ENCODE measurements at places on chromosomes 2 and 18. TPM values are rescaled to one million over a fixed set of nuclear protein-coding genes. Genes with fewer than 3 reads are reported as not detected.

GCG gene
- total RNA-seq, result not detected

TIA1 gene
- total RNA-seq, result 56.7 TPM

AMER3 gene
- not detected for total RNA-seq

WDFY1 gene
- 51.4 TPM for total RNA-seq

AQP12A gene
- total RNA-seq, result not detected

Data from thoracic aorta (tissue), 2 donors.